ENCODE measurements at places on chromosomes 13 and 19.

GRCh38 chr19:58117841-58118575 lies 20.0 kb upstream of the ZSCAN18 start:
- DNase-seq = peak; percentile 13

DNA sequence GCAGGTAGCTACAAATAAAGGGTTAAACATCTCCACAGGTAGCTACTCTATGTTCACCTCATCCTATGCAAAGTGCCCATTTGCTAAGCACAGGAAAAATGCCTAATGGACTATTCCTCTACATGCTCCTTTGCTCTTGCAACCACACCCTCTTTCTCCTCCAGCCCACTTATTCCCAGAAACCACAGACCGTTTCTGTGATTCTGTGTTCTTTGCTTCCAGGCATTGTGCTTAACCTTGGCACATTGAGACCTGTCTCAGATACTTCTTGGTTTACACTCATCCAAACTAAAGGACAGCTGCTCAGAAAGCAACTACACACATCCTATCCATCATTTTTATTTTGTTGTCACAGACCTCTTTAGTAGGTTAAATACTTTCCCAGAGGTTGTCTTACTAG lies 785.0 kb upstream of the MIR17HG start:
- no peak for DNase-seq

- DNase-seq = no peak
These were observed 234.1 kb downstream of the TUBA3C start for GRCh38 chr13:18947376-18947977.

- no peak for DNase-seq
These were observed 1027.1 kb upstream of the PCDH9 start for GRCh38 chr13:68257111-68257842.

Data from activated CD8-positive, alpha-beta T cell treated with anti-CD3 and anti-CD28 coated beads for 36 hours (primary cell).